Mucosa of gallbladder (tissue), 1 donor: ENCODE measurements at places on chromosomes 12 and 14. TPM values are rescaled to one million over a fixed set of nuclear protein-coding genes. Genes with fewer than 3 reads are reported as not detected.
A peak's percentile ranks its signal among the peaks of the same experiment; 100 is the strongest.

Gene KRT79
- not detected for total RNA-seq

DNA sequence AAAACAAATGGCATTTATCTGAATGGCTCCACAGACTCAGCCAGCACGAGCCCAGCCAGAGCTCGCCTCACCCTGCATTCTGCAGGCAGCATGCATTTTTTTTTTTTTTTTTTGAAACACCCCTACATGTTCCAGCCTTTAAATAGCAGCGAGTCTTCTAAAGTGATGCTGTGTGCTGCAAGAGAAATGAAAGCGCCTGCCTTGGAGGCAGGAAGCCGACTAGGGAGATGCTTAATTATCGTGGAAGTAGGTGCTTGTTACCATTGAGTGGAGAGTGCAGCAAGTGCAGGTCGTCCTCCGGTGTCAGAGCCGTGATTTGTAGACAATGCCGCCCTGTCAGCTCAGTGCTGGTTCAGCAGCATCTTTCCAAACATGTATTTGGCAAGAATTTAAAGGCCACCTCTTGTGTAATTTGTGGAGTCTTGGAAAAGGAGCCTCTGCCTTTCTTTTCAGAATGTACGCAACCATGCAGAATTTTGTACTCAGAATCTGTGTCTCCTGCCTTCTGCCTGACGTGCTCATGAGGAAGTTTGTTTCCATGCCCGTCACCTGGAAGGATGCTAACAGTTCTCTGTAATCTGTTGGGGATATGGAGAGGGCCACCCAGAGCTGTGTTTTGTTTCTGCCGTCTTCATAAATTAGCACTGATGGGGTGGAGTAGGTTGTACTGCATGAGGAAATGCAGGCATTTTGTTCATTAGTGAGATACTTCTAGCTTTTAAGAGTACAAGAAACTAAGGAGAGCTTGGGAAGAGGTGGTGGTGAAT lies 345.9 kb upstream of the RGS6 start:
- DNase-seq = no peak

DNA sequence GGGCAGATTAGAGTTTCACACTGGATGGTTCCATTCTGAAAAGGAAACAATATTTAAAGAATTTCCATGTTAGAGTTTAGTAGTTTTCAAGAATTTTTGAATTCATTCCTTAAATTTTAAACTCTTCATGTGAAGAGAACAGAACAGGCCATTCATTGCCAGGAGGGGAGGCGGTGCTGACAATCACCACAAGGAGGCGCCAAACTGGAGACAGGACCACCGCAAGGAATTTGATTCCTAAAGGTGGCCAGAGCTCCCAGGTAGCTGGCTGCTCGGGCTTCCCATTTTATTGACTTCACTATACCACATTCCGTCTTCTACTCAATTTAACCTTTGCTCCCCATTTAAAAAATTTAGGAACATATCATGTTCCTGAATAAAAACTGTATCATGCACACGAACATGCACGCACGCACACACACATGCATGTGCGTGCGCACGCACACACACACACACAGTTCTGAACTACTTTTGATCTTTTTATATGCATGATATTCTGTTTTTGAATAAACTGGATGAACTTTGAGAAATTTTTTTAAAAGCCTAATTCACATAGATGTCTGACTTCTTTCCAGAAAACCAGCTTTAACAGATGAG lies 101.2 kb downstream of the NELL2 start:
- DNase-seq = peak; percentile 16

GRCh38 chr12:91272461-91273063 lies 89.9 kb upstream of the DCN start:
- peak; percentile 23 for DNase-seq

Gene RNASE4
- total RNA-seq = 135 TPM

GRCh38 chr14:99790978-99791376 lies 2.2 kb upstream of the EML1 start:
- no peak for DNase-seq

- no peak for DNase-seq
These were observed 133.8 kb upstream of the CLEC14A start for GRCh38 chr14:38389681-38390080.

Gene TPH2
- not detected for total RNA-seq

- no peak for DNase-seq
These were observed 5.8 kb upstream of the SLC6A13 start for GRCh38 chr12:268483-268840.

Gene CLEC4D
- not detected for total RNA-seq

- no peak for DNase-seq
These were observed 35.6 kb upstream of the FBRSL1 start for GRCh38 chr12:132454193-132454932.

Gene ANO4
- total RNA-seq = 0.12 TPM

GRCh38 chr12:19801941-19802340 lies 362.6 kb downstream of the AEBP2 start:
- no peak for DNase-seq

DNA sequence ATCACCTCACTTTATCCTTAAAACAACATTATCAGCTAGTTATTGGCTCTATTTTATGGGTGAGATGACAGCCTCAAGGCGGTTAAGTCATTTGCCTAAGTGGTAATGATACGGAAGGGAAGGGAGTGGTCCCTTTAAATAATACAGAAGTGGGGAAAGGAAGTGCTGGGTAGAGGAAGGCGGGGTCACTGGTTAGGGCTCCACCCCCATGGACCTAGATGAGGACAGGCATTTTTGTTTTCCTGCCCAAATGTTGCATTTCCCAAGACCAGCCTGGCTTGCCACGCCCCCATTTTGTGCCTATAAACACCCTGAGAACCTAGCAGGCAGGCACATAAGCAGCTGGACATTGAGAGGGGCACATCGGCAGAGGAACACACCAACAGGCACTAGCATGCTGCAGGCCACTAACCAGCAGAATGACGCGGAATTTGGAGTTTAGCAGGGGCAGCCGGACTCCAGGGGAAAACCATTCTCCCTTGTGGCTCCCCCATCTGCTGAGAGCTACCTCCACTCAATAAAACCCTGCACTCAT lies 100.9 kb downstream of the EPS8 start:
- DNase-seq = peak; percentile 49

GRCh38 chr12:30696103-30696408 lies 387 bp upstream of the IPO8 start:
- DNase-seq = no peak

GRCh38 chr12:125683748-125684381 lies 618.6 kb downstream of the AACS start:
- DNase-seq = peak; percentile 41

Gene GCH1
- total RNA-seq = 9.5 TPM

DNA sequence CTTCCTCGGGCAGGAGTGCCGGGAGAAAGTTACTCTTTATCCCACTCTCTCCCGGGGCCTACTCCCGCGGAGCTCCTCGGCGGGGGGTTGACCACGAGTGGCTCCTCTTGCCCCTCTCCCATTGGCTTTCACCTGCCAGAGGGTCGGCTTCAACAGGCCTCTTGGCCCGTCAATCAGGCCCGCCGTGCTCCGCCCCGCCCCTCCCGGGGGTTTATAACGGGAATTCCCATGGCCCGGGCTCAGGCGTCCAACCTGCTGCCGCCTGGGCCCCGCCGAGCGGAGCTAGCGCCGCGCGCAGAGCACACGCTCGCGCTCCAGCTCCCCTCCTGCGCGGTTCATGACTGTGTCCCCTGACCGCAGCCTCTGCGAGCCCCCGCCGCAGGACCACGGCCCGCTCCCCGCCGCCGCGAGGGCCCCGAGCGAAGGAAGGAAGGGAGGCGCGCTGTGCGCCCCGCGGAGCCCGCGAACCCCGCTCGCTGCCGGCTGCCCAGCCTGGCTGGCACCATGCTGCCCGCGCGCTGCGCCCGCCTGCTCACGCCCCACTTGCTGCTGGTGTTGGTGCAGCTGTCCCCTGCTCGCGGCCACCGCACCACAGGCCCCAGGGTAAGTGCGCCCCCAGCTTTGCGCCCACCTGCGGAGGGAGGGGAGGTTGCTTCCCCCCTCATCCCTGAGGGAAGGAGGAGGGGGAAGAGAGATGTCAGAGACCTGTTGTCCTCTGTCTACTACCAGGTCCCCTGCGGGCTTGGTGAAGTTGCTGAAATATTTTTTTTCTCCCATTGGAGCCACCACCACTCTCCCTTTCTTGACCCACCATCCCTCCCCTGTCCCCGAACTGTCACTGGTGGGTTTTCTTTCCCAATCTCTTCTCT lies at the start of gene SMOC1:
TSS of gene SMOC1 (plus strand) at position 242 of the 869 bp plus-strand sequence. CDS start at position 505, 263 bp downstream.
- DNase-seq = peak; percentile 51

Gene NDRG2
- 237 TPM for total RNA-seq

Gene HOXC12
- not detected for total RNA-seq

Gene CYP46A1
- total RNA-seq = 1.8 TPM

Gene LGMN
- 158 TPM for total RNA-seq

GRCh38 chr14:99768381-99768780 lies 24.8 kb upstream of the EML1 start:
- no peak for DNase-seq

Gene HCAR3
- not detected for total RNA-seq

DNA sequence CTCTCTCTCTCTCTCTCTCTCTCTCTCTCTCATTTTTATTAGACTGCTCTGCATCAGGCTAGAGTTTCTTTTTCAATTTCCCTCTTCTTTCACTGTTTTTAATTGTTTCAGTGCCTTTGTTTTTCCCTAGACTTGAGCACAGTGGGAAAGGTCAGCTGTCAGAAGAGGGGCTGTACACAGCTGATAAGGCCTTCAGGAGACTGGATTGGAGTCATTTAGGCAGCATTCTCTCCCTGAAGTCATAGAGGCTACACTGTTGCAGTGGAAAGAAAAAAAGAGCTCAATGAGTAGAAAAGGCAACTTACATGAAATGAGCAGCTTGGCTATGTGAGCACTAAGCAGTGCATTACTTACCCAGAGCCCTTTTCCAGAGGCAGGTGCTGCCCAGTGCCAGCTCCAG lies 456.9 kb downstream of the NRXN3 start:
- no peak for DNase-seq

Gene AQP2
- total RNA-seq = not detected

Gene GPRC5A
- 7.2 TPM for total RNA-seq

- DNase-seq = no peak
These were observed 23.4 kb downstream of the DDX47 start for GRCh38 chr12:12836571-12836970.

Gene PAH
- total RNA-seq = 958 TPM

Gene HOXC9
- total RNA-seq = not detected

GRCh38 chr14:55430024-55430690 lies 10.3 kb downstream of the TBPL2 start:
- DNase-seq = peak; percentile 42

DNA sequence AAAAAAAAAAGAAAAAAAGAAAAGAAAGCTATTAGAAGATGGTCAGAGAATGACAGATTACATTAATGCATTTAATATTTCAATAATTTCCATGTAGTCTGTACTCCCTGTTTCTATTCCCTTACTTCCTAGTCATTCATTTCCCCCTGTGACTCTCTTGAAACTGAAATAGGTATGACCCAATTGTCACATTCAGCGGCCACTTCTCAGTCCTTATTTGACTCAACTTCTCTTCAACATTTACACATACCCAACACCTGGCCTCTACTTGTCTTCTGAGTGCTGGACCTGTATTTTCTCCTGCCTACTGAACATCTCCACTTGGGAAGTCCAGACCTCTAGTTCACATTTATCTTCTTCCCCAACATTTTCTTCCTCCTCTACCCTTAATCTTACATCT lies 7.2 kb downstream of the EEA1 start:
- DNase-seq = no peak
